ENCODE measurements at places on chromosomes 4 and X.

DNA sequence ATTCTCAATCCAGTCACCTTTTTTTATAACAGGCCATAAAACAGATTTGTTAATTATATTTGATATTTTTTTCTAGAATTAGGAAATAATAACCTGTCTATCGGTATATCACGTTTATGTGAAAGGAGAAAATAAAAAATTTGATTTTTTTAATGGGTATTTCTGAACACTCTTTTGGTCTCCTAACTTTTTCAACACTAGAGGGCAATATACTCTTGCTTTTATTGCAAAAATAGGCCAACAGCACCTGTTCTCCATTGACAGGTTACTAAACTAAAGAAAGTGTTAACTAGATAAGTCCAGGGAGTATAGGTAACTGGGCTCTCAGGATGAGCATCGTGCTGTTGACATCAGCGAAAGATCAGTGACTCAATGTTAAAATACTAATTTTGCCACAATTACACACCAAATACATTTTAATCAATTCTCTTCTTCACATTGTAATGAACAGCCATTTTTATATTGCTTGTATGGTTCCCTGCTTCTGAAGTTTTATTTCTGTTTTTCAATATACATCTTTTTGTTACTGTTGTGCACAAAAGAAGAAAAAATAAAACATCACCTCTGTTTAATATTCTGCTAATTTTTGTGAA is 22.8 kb downstream of the NDST4 start:
- peak; percentile 56 for DNase-seq

GRCh38 chr4:71772592-71772991 is 11.3 kb downstream of the GC start:
- DNase-seq, result no peak

GRCh38 chrX:9757366-9757765 is 8.3 kb downstream of the GPR143 start:
- no peak for DNase-seq

GRCh38 chr4:56767567-56767966 is 53.9 kb downstream of the SPINK2 start:
- no peak for DNase-seq

GRCh38 chrX:135522878-135523693 is 2.6 kb downstream of the INTS6L start:
- DNase-seq, result no peak

- DNase-seq, result no peak
Measured at GRCh38 chrX:44157858-44158257, 184.7 kb upstream of the NDP start.

DNA sequence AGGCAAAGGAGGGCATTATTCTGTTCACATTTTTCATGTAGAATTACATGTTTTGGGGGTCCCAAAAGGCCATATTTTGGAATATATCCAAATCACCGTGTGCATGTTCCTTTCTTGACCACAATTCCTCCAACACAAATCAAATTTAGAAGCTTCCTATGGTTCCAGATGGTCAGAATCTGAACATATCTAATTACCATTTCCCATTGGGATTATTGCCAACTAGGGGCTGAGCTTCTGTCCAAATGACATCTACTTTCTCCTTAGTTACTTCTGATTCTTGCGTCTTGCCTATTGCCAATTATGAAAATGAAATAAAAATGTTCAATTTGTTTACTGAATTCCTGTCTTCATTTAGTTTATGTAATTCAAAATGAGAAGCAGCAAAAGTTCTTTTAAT is 163.7 kb downstream of the CPE start:
- DNase-seq, result no peak

DNA sequence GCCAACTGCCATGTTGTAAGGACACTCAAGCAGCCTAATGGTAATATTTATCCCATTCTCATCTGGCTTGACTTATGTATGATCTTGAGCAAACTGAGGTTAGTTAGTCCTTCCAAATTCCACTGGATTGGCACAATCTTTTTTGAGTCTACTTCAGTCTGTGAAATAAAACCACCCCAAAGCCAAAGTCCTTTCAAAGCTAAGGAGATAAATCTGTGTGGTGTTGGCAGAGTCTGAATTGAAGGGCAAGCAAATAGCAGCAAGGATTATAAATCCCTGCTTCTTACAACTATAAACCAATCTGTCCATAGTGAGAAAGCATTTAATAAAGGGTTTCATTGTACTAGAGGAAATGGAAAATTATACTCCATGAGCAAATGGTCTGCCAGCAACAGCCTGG is 233.9 kb upstream of the GLRA2 start:
- no peak for DNase-seq

- no peak for DNase-seq
Measured at GRCh38 chrX:136227948-136228838, 23.0 kb downstream of the MAP7D3 start.

GRCh38 chr4:4655901-4656300 is 114.1 kb upstream of the STX18 start:
- DNase-seq, result no peak

DNA sequence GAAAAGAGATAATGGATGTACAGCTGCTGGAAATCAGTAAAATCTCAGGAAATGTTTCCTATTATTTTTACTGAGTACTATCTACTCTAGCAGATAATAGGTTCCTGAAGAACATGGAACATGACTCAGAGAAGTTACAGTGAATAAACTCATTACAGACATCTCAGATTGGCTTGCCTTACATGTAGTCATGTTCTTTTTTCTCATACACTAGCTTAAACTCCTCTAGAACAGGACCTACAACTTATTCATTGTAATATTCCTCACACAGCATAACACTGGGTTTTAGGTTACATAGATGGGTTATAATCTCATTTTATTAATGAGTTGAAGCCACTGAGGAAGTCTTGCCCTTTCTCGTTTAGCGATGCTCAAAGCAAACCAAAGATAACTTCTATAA is 86.9 kb upstream of the BMP2K start:
- DNase-seq, result no peak

GRCh38 chr4:147828331-147828905 is 96.5 kb downstream of the ARHGAP10 start:
- no peak for DNase-seq

DNA sequence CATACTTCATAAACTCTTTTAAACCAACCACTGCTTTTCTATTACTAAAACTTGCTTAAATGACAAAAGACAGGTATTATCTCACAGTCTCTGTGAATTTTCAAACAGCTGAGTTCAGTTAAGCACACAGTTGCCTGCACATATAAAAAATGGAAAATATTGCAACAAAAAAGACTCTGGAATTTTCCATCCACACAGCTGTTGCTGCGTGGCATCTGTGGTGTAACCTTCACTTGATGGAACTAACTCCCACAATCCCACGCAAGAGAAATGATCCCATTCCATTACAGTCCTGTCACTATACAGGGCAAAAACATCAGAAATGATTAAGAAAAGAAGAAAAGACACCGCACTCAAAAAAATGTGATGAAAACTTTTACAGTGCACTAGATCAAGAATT is 149.8 kb upstream of the TBL1X start:
- no peak for DNase-seq

DNA sequence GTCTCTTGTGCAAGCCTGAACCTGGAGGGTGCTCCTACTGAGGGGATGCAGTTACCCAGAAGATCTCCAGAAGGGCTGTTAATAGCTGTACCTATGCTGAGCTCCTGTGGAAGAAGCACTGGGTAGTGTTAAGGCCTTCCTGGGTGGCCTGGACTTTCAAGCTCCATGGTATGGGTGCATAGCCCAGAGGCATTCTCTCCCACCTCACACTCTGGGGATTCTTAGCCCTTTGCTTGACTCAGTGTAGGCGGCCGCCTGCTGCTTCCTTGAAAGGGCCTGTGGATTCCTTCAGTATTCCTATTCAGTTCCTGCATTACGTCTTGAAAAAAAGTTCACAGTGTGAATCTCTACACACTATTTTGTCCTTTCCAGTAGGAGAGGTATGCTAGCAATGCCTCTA is 235.7 kb upstream of the MAGEB16 start:
- no peak for DNase-seq

GRCh38 chrX:65871671-65872311 is 168.1 kb downstream of the VSIG4 start:
- DNase-seq, result peak; percentile 87

DNA sequence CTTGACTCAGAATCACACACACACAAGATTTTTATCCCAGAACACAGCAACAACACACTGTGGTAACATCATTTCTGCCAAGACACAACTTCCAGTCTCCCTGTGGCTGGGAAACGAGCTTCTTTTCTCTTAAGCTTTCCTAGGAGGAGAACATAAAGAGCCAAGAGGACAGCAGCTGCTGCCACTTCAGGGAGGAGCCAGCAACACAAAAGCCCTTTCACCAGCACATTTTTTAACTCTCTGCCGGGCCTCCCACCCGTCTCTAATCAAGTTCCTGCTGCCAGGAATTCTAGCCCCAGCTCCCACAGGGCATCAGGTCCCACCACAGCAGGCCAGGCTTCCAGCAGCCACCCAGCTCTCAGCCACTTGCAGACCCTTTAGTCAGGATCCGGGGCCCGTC is 22.4 kb downstream of the FAT1 start:
- DNase-seq, result peak; percentile 41

GRCh38 chrX:2188330-2188792 is 312.4 kb downstream of the DHRSX start:
- no peak for DNase-seq

DNA sequence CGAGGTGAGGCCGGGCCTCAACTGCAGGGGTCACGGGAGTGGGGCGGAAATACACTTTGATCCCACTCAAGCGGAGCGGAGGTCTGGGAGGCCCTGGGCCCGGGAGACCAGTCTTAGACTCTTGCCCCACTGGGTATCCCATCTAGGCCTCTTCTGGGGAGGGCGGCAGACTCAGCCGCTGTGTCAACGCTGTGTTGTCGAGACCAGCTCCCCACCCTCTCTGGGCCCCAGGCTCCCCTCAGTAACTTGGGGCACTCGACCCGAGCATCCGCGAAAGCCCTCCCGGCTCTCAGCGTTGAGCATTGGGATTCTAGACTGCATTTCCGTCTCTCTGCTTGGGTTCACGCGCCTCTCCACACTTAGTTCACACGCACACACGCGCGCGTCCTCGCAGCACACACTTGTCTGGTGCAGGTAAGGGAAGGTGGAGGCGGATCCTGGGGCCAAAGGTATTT is 1.7 kb downstream of the NKX3-2 start:
- DNase-seq, result no peak

All from DMS153 (cell line).